ENCODE measurements at places on chromosomes 2 and 18.

GRCh38 chr18:8139127-8139527 is 470.1 kb upstream of the RAB12 start:
- no peak for DNase-seq

DNA sequence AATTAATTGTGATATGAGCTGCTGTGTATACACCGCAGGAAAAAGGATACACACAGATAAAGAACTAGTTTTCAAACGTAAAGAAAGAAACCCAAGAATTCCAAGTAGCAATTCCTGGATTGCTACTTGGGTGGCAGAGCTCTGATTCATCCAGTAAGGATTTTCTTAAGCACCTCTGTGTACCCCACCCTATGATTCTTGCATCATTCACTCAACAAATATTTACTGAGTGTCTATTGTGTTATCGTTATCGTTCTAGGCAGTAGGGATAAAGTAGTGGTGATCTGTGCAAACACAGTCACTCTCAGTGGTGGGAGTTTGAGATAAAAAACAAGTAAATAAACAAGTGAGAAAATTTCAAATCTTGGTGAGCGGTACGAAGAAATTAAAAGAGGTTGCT is 4.9 kb upstream of the TMEM200C start:
- peak; percentile 16 for DNase-seq

DNA sequence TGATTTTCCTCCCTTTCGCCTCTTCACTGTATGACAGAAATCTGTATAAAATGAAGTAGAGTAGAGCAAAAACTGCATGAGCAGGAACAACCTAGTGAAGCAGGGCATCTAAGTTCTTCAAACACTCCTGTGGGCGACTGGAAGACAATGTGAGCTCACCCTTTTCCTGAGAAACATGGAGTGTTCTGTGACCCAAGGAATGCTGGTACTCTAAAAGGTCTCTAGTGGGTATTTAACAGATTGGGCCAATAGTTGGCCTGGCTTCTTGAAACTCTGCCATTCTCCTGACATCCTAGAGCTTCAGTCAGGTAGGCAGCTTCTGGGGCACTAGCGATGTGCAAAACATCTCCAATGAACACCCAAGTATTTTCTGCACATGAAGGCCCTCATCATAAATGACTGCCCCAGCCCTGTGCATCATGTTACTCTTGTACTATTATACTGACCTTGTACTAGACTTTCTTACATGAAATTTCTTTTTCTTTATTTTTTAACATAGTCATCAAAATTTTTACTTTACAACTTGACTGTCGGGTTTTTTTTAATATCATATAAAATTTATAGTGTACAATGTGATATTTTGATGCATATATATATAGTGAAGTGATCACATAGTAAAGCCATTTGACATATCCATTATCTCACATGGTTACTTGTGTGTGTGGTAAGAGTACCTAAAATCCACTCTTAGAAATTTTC is 294.6 kb upstream of the SESTD1 start:
- DNase-seq, result no peak

DNA sequence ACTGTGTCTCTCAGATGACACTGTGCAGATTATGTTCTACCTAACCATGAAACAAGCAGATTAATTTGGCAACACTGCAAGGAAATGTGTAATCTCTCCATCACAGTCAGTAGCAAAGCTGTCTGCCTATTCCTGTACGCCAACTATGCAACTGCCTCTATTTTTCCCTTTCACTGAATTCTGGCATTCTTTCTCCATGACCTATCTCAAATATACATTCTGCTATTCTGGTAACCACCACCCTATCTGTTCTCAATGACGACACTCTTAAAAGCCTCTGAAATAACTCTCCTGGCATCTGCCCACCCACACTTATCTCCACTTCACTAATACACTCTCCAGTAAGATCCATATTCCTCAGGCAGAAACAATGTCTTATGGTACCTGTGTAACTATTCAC is 78.7 kb downstream of the ABCA12 start:
- no peak for DNase-seq

- no peak for DNase-seq
Measured at GRCh38 chr2:128502638-128503246, 184.1 kb upstream of the HS6ST1 start.

DNA sequence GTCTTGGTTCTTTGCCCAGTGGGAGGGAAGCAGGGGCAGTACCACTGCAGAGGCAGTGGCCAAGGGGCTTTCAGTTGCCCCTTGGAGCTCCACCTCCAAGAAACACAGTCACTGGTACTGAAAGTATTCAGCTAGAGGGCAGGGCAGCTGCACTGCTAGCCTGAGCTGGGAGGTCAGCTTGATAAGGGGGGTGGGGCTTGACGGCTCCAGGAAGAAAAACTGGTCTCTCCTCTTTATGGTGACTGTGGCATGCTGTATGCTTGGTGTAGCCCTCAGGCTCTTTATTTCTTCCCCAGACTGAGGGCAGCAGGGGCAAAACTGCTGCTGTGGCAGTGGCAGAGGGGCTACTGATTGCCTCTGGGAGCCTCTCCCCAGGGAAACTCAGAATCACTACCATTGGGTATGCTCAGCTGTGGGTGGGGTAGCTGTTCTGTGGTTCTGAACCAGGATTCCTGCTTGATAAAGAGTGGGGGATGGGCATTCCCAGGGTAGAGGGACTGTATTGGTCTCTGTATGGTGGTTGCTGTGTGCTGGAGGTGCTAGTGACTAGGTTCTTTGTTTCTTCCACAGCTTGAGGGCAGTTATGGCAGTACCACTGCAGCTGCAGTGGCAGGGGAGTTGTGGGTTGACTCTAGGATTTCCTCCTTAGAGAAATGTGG is 134.6 kb upstream of the SCN7A start:
- DNase-seq, result no peak

DNA sequence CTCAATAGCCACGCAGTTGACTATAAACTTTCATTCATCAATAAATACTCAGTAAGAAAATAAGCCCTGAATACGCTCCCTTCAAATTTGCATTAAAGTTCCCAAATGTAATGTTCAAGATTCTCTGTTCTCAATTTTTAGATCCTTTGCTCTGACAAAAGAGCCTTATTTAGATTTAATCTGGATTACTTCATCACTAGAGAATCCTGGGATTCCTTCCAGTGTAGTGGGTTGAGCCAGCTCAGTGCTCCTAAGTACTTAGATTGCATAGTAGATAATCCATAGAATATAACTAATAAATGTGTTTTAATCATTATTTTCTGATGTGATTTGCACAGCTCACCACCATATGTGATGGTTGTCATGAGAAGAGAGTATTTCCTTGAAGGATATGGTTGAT is 1286.2 kb downstream of the SUCLG1 start:
- DNase-seq, result no peak

GRCh38 chr2:172924097-172924660 is 151.5 kb upstream of the MAP3K20 start:
- no peak for DNase-seq

- DNase-seq, result no peak
Measured at GRCh38 chr2:236239276-236240065, 24.7 kb downstream of the ASB18 start.

GRCh38 chr2:170226216-170226615 is 48.3 kb downstream of the MYO3B start:
- no peak for DNase-seq

DNA sequence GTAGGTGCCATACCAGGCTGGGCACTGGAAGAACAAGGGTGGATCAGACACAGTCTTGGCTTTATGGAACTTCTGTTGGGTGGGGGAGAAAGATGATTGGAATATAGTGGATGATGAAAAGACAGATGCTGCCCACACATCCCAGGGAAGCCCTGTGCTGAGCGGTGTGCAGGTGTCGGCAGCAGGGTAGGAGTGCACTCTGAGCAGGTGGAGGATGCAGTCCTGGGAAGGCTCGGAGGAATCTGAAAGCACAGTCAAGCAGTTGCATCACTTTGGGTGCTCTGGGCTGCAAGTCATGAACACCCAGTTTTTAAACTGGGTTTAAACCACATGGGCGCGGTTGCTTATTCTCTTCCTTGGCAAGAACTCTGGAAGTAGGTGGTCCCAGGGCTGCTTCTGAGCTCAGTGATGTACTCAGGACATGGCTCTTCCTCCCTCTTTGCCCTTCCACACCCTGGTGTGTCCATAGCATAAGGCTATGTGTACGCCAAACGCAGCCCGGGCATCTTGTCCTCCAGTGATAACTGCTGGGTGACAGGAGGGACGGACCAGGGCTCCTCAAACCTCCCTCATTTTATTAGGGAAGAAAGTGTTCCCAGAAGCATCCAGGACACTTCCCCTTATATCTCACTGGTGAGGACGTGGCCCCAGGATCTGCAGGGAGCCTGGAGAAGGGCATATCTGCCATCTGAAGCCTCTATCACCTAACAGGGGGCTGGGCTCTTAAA is 84.0 kb downstream of the SH3RF3 start:
- DNase-seq, result no peak

- no peak for DNase-seq
Measured at GRCh38 chr2:118084491-118085089, 3.7 kb upstream of the INSIG2 start.

DNA sequence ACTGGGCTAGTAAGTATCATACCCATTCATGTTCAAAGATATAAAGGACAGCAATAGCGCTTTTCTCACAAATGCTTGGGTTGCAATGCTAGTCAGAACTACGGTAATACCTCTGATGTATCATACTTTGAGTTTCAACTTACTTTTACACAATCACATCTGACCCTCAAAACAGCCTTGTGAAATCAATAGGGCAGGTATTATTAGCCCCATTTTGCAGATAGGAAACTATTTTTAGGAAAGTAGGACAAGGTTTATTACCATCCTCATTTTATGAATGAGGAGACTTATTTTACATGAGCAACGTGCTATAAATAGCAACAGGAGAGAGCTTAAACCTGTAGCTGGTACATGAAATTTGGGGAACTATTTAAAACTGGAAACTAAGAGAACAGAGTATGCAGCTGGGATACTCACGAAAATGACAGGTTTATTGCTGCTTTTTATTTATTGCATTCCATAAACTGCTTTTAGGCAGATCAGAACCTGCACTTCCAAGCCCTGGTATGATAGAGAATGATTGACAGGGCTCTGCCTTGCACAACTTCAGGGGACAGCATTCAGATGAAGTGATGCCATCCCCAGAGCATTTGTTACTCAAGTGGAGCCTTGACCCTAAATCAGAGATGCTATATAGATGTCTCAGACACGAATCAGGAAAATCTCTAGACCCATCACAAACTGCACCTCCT is 42.4 kb upstream of the PPM1B start:
- peak; percentile 29 for DNase-seq

DNA sequence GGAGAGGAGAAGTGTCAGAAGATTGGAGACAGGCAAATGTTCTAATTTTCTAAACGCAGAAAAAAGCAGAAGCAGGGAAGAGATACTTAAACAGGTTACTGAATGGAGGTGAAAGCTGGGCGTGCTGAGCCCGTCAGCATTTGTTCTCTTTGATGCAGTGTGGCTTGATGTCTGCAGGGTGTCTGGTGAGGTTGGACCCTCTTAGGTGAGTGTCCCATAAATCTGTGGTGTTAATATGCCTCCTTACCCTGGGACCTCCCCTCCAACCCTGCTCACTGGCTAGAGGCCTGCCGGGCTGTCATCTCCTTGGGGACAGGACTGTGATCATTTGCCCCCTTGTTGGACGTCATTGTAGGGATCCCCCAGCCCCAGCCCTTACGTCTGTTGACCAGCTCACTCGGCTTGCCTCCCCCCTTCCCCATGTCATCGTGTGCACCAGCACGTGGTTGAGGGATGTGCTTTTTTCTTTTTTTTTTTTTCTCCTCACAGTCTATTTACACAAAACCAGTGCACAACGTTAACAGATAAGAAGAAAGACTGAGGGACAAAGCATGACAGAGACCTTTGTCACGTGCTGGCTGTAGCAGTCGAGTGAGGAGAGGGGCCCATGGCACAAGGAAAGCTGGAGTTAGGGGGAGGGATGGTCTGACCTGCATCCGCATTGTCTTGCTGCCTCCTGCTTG is 56.4 kb downstream of the NCK2 start:
- no peak for DNase-seq

Data from epithelial cell of proximal tubule (primary cell).